Renal pelvis (tissue), 12 donors: ENCODE measurements at places on chromosomes 1 and 21.

GRCh38 chr1:240888039-240888786 lies 276.3 kb upstream of the GREM2 start:
- peak; percentile 45 for DNase-seq

DNA sequence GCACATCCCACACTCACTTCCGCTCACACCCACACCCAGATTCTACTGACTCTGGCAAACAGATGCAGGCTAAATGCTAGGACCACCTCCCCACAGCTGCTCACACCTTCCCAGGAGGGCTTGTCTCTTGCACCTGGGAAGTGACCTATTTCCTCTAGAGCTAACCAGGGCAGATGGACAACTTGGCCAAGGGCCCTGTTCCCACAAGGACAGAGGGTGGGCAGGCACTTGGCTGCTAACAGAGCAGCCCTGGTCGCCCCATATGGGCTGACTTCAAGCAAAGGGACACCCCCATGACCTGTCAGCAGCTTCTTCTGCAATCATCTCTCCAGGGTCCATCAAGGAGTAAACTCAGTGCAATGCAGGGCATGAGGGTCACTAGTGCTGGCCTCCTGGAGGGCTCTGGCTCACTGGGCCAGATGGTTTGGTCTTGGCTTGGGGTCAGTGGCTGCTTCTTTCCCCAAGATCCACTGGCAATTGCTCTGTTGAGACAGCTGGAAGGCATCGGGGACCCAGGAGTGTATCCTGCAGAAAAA lies 641.5 kb downstream of the PLPP3 start:
- DNase-seq: no peak

GRCh38 chr1:204293605-204294337 lies 66.0 kb downstream of the PLEKHA6 start:
- no peak for DNase-seq

GRCh38 chr1:109818271-109818987 lies 54.7 kb upstream of the EPS8L3 start:
- DNase-seq: no peak

GRCh38 chr1:203268901-203269653 lies 36.2 kb upstream of the BTG2 start:
- peak; percentile 76 for DNase-seq

- DNase-seq: no peak
These were observed 200.3 kb upstream of the SGIP1 start for GRCh38 chr1:66333466-66334199.

- DNase-seq: no peak
These were observed 32.4 kb upstream of the MYSM1 start for GRCh38 chr1:58732087-58732775.

- no peak for DNase-seq
These were observed 78.9 kb downstream of the DENND1B start for GRCh38 chr1:197696372-197696771.

DNA sequence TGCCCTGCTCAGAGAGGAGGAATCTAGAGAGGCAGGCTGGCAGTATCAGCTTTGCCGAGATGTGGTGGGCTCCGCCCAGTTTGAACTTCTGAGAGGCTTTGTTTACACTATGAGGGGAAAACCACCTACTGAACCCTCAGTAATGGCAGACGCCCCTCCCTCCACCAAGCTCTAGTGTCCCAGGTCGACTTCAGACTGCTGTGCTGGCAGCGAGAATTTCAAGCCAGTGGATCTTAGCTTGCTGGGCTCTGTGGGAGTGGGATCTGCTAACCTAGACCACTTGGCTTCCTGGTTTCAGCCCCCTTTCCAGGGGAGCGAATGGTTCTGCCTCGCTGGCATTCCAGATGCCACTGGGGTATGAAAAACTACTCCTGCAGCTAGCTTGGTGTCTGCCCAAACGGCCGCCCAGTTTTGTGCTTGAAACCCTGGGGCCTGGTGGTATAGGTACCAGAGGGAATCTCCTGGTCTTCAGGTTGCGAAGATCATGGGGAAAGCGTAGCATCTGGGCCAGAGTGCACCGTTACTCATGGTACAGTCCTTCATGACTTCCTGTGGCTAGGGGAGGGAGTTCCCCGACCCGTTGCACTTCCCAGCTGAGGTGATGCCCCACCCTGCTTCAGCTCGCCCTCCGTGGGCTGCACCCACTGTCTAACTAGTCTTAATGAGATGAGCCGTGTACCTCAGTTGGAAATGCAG lies 43.6 kb downstream of the C21orf91 start:
- DNase-seq: no peak

DNA sequence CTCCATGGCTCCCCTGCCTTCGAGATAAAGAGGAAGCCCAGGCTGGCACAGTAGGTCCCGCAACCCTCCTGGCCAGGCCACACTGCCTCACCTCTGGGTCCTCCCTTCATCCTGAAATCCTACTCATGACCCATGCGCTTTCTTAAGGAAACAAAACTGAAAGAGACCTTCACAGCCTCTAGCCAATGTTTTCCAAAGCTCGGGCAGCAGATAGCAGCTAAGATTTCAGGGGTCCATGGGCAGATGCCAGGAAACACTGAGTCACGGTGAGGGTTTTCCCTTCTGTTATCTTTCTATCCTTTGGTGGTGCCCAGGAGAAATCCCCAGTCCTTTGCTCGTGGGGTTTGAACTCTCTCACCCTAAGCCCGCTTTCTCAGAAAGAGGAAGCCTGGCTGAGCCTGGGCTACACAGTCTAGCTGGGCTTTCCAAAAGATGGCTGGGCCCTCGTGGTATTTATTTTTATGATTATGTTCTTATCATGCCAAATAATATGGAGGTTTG lies 26.6 kb downstream of the TTC39A start:
- no peak for DNase-seq

GRCh38 chr1:50420689-50421365 lies 2.4 kb downstream of the DMRTA2 start:
- DNase-seq: no peak

DNA sequence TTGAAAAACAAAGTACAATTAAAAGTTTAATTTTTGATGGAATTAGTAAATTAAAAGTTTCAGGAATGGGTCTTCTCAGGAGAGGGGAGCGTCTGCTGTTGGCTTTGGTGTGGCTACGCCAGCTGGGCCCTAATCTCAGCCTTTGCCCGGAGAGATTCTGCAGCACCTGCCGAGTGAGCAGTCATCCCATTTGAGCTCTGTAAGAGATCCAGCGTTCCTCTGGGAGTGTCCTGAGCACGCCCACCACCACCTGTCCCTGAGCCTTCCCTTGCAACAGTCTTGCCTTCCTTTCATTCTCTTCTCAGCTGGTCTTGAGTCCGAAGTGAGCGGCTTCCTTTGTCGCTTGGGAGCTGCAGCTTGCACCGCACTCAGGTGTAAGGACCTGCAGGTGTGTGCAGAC lies 263.1 kb downstream of the CAMTA1 start:
- no peak for DNase-seq

- no peak for DNase-seq
These were observed 28.3 kb downstream of the DEGS1 start for GRCh38 chr1:224211206-224211962.

- peak; percentile 14 for DNase-seq
These were observed 68.0 kb downstream of the LMX1A start for GRCh38 chr1:165288350-165289120.

- no peak for DNase-seq
These were observed 100.5 kb upstream of the TLR5 start for GRCh38 chr1:223243441-223244050.

- no peak for DNase-seq
These were observed 57.1 kb upstream of the TBX15 start for GRCh38 chr1:119045096-119045746.

GRCh38 chr1:228006786-228007048 lies at the start of gene WNT3A:
TSS of gene WNT3A (plus strand) at chr1:228006998. CDS start at chr1:228007129, 131 bp downstream.
- no peak for DNase-seq

GRCh38 chr21:36694031-36694515 lies 4.8 kb upstream of the SIM2 start:
- DNase-seq: no peak

DNA sequence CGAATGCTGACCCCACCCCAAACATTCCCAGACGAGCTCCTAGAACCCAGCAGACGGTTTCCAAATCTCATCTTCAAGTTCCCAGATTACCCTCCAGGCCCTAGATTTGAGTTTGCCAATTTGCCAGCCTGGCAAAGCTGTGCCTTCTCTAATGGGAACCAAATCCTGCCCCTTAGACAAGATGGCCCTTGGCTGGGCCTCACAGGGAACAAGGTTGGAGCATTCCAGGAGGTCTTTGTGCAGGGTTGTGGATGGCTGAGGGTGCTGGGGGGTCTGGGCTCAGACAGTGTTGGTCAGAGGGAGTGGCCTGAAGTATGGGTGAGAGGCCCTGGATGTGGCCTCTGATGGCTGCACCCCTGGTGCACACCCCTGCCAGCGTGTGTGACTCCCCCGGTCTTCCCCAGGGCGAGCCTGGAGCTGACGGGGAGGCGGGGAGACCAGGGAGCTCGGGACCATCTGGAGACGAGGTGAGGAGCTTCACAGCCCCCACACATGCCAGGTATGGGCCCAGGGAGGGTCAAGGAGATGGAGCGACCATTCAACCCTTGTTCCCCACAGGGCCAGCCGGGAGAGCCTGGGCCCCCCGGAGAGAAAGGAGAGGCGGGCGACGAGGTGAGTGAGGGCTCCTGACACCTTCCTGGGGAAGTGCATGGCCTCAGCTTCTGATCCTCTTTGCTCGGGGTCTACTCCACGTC lies 10.2 kb downstream of the COL6A1 start:
- DNase-seq: no peak

DNA sequence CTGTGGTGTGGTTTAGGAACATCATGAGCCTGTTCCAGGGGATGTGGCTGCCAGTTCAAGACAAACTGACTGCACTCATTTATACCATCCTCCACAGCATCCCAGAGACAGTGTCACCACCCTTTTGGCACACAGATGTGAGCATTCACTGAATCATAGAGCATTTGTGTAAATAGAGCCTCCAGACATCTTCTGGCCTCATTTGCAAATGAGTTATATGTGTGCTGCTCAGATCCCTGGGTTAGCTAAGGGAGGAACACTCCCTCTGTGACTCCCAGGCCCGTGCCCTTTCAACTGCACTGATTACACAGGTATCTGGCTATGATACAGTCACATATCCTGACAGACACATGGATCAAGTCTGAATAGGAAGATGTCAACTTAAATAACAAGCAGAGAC lies 351.5 kb upstream of the PLD5 start:
- DNase-seq: no peak

- no peak for DNase-seq
These were observed 95.9 kb downstream of the ACTL8 start for GRCh38 chr1:17851056-17851455.

DNA sequence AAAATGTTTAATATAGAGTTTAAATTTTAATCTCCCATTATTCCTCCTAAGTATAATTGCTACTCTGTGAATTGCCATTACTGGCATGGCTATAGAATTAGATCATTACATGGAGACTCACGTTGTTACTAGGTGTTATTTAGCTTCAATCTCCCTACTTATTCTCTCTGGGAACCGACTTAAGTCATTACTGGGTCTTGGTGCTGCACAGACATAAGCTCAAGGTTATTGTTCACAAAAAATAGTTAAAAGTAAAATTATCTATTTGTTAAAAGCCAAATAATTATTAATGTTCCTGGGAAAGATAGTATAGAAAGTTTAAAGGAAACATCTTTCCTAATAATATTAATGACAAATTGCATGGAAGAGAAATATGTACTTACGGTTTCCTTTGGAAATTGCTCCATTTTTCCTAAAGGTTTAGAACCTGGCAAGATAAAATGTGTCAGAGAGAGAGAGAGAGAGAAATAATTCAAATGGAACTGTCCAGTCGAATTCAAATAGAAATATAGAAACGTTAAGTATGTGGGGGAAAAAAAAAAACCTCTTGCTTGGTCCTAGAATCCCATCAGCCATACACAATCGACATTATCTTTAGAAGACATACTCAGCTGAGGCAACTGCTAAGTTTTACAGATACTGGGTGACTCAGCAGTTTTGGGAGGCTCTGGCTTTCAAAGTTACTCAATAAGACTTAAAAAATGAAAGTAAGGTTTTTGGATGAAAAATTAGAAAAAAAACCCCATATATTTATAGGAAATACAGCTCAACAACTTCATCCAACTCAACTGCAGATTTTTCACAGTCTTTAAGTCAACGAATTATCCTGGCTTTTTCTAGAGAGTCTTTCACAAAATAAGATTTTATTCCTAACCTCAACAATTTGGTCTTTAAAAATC lies at the start of gene SPTA1:
Gene SPTA1 (minus strand): TSS at position 605 of the 899 bp plus-strand sequence. CDS start 198 bp downstream, at position 407.
- DNase-seq: no peak

DNA sequence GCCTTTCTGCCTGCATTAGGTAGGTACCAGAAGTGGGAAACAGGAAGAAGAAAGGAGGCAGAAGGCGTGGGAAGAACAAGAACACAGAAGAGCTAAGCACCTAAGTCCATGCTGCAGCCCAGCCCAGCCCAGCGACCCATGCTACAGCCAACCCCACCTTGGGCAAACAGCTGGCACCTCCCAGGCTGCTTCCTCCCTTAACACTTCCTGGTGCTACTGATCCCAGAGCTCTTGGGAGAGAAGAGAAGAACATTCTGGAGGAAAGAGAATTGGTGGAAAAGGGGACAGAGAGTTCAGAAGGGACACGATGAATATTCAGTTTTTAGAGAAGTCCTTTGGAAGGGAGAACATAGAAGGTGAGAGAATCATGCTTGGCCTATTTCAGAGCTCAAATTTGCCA lies 28.5 kb downstream of the PLEKHA6 start:
- no peak for DNase-seq

DNA sequence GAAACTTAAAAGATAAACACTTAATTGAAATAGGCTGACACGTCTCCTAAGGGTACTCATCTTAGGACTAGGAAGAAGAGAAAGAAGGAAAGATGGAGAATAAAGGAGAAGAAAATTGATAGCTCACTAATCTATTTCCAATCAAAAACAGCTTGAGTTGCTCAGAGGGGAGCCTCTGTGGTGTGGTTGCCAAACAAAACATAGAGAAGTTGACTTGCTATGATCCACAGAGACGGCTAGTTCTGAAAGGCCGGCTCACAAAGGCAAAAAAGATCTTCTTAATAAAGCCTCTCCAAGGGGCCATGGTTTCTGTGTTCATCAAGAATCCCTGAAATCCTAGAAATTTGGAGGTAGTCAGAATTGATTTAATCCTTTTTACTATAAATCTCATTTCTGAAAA lies 644.1 kb downstream of the LMO4 start:
- DNase-seq: no peak

DNA sequence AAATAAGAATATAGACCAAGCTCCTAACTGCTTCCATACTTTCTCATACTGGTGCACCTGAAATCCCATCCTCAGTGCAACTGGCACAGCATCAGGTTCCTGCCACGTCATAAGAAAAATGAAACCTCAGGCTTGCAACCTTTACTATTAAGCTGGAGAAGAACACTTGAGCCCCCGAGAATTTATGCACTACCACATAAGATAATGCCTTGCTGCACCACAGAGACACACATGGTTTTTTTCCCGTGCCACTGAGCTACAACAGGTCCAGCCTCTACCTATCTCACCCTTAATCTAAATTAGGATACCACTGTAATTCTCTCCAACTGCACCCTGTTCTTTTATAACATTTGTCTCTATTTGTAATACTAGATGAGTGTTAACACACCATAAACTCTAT lies 174.5 kb downstream of the DENND1B start:
- DNase-seq: no peak

DNA sequence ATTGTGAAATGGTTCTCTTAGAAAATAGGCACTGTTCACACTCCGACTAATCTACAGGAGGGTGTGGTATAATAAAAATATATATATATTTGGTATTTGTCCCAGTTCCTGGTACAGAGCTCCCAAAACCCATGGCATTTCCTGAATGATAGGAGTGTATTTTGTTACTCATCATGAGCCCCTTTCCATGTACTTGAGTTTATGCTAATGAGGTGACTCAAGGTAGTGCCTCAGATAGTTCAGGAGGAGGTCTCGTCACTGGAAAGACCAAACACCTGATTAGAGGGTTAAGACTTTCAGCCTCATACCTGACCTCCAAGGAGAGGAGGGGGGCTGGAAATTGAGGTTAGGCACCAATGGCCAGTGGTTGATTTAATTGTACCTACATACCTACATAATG lies 57.9 kb downstream of the TTC3 start:
- no peak for DNase-seq
